Stimulated activated memory B cell treated with anti-CD40 and anti-IgM and Interleukin-4, amounts not matched to agents 10 μg/mL and 1 μg/mL and 100 μg/mL, for 72 hours (primary cell): ENCODE measurements at places on chromosomes 5 and 9.

- ATAC-seq, result no peak
Measured at GRCh38 chr9:103707181-103707580, 386.9 kb upstream of the SMC2 start.

DNA sequence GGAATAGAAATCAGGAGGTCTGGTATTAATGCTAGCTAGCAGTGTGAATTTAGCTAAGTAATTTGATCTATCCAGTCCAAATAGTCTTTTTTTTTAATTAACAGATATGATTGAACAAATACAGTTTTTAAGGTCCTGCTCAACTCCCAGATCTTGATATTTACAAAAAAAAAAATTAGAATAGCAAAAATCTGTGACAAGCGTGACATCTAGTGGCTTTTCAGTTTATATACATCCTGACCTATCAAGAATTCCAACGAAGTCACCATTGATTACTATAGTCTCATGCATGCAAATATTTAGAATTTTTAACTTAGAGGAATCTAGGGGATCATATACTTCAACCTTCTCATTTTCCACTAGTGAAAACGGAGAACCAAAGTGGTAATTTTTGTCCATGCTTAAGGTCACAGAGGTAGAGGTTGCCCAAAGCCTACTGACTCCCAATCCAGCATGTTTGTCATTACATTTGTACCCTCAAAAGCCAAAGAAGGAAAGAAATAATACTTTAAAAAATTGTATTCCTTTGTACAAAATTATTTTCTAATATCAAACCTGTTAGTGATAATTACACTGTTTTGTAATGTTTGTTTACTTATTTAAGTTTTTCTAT lies 17.6 kb upstream of the TARS1 start:
- ATAC-seq, result no peak

GRCh38 chr9:4167728-4168127 lies 132.1 kb downstream of the GLIS3 start:
- ATAC-seq, result no peak

- ATAC-seq, result no peak
Measured at GRCh38 chr5:170614720-170615119, 110.9 kb downstream of the KCNIP1 start.
